ENCODE measurements at places on chromosomes 4 and X.

- no peak for DNase-seq
Observed at GRCh38 chr4:185792384-185793115, 19.4 kb downstream of the SORBS2 start.

DNA sequence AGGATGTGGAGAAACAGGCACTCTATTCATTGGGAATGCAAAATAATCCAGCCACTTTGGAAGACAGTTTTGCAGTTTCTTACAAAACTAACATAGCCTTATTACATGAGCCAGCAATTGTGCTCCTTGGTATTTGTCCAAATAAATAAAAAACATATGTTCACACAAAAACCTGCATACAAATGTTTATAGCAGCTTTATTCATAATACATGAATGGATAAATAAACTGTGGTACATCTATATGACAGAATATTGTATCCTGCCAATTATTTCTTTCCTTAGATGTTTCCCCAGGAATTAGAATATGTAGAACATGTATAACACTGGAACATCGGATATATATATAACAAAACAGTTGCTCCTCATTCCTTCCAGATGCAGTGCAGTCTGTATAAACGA is 57.7 kb upstream of the VEGFC start:
- DNase-seq = no peak

DNA sequence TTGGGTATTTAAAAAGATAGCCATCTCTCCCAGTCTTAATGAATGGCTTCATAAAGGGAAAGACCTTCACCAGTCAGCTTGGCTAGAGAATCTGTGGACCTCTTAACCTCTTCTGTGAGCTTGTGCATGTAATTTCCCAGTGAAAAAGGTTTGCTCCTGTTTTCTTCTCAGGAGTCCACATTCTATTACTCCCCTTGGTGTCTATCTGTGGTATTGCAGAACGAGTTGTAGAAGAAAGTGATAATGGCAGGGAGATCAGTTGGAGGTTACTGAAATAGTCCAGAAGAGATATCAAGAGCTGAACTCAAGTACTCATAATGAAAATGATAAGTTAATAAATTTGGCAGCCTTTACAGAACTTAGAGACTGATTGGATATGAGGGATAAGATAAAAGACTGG is 16.5 kb upstream of the VAMP7 start:
- no peak for DNase-seq

- DNase-seq = no peak
Observed at GRCh38 chrX:13007519-13008188, 32.7 kb downstream of the TMSB4X start.

DNA sequence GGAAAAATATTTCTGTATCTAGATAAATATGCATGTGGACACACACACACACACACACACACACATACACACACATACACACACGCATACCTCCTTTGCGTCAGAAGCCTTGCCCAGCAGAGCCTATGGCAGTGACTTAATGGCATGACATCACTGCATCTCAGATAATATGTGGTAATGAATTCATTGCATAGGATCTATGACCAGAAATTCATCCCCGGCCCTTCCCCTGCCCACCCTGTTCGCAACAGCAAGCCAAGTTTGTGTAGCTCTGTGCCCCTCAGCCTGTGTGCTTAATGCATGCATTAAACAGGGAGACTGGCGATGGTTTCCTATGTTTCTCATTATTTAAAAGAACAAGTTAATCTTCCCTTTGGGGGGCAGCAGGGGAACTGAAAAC is 120.7 kb downstream of the NKX6-1 start:
- DNase-seq = peak; percentile 59

GRCh38 chr4:104248726-104249125 is 246.0 kb downstream of the CXXC4 start:
- peak; percentile 41 for DNase-seq

DNA sequence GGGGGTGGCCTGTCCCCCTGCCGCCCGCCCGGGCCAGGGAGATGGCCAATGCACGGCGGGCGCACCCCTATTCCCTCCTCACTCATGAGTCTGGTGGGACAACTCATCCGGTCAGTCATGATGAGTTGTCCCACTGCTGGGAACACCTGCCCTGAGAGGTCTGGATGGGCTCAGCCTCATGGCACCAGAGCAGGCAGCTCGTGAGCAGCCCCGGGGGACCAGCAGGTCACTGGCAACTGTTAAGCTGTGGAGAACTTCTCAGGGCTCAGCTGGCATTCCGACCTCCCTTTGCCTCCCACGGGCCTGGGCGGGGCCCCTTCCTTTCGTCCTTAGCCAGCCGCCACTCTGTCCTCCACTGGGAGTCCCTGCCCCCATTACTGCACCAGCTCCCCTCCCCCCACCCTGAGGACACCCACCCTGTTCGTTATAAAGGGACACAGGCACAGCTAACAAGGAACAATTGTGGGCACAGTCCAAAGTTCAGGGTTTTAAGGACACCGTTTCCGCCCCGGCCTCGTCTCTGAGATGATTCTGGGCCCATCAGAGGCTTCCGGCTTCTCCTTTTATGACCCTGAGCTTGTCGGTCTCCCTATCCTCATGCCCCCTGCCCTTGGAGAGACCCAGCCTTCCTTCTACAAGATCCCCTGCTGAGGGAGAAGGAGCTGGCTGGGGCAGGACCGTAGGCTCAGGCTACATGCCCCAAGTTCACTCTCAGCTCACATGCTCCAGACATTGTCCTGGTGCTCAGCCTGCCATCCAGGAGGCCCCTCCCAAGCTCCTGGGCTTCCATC is 14.6 kb upstream of the KIAA0232 start:
- DNase-seq = peak; percentile 50

GRCh38 chr4:54322818-54323417 is 93.8 kb downstream of the PDGFRA start:
- DNase-seq = peak; percentile 92

DNA sequence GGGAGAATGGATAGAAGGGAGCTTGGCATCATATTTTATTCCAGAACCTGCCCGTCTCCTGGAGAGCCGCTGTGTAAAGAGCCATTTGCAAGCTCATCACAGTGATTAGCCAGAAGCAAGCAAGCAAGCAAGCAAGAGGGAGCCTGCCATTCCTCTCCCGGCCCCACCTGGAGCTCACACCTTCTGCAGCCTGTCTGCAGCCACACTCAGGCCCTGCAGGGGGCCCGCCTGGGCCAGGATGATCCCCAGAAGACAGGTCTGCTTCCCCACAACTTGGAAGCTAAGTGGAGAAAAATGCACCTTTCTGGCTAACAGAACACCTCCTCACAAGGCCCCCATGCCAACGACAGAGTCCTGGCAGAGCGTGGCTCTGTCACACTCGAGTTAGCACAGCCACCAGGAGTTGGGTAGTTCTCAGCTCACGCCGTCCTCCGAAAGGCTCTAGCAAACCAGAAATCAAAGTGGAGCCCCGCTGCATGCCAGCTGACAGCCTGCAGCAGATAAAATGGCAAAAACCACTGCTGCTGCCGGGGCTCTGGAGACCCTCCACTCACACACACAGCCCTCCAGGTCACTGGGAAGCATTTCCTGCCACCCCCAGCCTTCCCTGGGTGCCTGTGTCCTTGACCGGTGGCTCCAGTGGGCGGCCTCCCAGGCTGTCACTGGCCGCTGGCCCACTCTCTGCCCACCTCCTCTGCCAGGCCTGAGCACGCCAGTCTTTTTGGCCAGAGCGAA is 54.9 kb downstream of the DCTD start:
- peak; percentile 93 for DNase-seq

- DNase-seq = no peak
Observed at GRCh38 chrX:119093991-119094735, 21.4 kb downstream of the CT47C1 start.

- no peak for DNase-seq
Observed at GRCh38 chr4:6898763-6899162, 10.9 kb upstream of the TBC1D14 start.

DNA sequence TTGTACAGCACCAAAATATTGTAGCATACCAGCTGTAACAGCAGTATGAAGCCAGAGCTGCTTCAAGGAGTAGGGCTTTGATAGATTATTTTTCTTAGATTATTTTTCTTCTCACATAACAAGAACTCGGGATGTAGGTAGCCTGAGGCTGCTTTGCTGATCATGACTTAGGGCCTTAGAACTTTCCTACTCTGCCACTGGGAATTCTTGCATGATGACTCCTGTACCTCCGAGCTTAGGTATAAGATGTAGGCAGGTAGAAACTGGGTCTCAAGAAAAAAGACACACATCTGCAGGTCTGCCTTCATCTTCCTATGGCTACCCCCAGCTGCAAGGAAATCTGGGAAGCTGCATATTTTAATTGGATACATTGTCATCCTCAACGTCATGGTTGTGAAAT is 115.9 kb upstream of the PNPLA4 start:
- no peak for DNase-seq

GRCh38 chrX:127404161-127404560 is 584.6 kb downstream of the PRR32 start:
- no peak for DNase-seq

DNA sequence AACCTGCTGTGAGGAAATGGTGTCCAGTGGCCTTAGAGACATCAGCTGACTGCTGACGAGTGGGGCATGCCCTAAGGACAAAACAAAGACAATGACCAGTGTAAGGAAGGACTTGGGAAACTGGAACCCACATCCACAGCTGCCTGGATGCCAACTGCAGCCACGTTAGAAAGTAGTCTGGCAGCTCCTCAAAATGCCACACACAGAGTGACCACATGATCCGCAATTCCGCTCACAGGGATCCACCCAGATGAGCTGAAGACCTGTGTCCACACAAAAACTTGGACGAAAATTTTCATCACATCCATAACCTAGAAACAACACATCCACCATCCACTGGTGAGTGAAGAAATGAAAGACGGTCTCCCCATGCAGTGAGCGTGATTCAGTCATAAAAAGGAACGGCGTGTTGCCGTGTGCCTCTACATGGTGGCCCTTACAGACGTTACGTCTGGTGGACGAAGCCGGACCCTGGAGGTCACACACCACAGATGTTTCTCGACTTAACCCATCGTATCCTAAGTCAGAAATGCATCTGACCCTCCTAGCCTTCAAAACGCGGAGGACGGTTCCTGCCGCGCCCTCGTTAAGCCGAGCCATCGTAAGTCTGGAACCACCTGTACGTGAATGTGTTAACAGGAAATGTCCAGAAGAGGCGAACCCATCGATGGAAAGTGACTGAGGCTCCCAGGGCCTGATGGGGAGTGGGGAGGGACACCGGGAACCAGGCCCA is 40.6 kb upstream of the MXD4 start:
- peak; percentile 39 for DNase-seq

DNA sequence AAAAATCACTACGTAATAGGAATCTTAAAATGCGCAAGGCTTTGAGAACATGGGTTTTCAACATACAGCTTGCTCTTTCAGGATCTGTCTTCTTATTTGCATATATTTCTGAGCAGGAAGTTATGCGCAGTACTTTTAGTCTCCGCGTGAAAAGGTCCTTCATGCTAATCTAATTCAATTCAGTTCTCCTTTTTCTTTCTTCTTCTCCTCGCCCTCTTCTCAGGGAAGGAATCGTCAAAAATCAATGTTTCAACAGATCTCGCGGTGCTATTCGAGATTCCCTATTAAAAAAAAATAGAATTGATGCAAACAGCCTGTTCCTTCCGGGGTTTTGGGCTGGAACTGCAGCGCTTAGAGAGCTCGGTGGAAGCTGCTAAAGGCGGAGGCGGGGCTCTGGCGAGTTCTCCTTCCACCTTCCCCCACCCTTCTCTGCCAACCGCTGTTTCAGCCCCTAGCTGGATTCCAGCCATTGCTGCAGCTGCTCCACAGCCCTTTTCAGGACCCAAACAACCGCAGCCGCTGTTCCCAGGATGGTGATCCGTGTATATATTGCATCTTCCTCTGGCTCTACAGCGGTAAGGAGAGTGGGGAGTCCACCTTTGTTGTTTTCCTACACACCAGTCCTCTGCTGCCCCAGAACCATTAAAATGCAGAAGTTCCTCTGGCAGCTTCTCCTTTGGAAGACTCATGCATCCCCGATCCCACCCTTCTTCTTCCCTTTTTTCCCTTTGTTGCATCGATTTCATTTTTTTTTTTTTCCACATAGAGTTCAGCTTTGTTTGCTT is at the start of the genes HMGN5 and SH3BGRL:
HMGN5 (minus strand) TSS at position 243 of the 785 bp plus-strand sequence. CDS start 80,364 bp downstream, outside the sequence.
SH3BGRL (plus strand) TSS at position 432 of the 785 bp plus-strand sequence; CDS start at position 531, 99 bp downstream.
- peak; percentile 86 for DNase-seq

DNA sequence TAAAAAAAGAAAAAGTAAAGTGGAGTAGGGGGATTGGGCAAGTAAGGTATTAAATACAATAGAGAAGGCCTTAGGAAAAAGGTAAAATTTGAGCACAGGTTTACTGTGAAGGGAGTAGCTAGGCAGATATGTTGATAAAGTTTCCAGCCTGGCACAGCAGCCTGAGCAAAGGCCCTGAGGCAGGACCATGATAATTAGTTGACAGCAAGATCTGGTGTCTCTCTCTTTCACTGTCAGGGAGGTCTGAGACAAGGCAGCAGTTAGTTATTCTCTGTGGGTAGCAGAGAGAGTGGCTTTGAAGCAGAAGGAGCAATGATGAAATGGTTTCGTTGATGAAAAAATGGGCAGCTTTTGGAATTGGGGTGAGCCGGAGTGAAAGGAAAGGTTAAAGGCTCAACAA is 119.5 kb downstream of the KDR start:
- DNase-seq = no peak

DNA sequence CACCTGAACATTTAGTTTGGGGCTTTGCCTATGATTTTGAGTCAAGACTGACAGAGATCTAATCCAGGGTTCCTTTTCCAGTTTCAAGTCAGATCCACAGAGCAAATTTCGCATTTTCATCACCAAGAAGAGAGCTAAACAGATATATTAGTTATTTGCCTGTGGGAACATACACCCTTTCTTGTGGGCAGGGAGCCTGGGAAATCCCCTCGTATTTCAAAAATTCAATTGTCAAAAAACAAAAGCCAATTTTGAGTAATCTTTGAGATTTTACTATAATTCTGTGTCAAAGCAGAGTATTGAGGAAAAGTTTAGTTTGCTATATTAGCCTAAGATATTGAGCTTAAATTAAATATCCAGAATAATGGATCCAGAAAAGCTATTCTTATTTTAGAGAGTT is 56.6 kb downstream of the AFM start:
- no peak for DNase-seq

DNA sequence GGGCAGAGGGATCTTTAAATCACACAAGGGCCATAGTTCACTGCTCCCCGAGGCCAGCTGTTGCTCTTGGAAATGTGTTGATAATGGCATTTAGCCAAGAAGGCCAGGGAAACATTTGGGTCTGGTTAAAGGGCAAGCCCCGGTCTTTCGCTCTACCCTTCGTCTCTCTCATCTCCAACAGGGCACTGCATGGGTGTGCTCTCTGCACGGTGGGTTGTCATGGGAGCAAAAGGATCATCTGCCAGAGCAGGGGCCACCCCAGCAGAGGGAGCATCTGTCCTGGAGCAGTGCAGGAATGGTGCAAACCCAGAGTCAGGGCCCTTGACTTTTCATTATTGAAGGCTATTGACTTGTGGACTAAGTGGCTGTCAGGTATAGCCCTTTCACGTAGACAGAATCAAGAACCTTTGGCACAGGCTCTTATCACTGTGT is 22.7 kb upstream of the PGRMC2 start:
- DNase-seq = peak; percentile 76

- DNase-seq = no peak
Observed at GRCh38 chrX:154032160-154032559, 12.5 kb upstream of the IRAK1 start.

DNA sequence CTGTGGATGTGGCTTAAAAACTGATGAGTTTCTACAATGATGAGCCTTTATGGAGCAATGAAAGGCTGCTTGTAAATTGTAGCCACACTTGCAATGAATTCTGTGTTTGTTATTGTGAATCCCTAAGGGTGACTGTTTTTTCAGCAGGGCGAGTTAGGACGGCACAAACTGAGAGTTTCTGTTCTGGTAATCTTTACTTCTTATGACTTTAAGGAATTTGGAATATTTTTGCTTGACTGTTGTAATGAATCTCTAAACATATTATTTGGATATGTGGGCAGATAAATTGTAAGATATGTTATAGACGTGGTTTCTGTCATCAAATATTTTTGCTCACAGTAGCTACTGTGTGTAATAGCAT is 22.2 kb downstream of the RBPJ start:
- DNase-seq = no peak

- DNase-seq = peak; percentile 57
Observed at GRCh38 chr4:30461218-30461617, 259.0 kb upstream of the PCDH7 start.

Data from endodermal cell (in vitro differentiated cells).